ENCODE measurements at places on chromosomes 11 and 22. TPM values are rescaled to one million over a fixed set of nuclear protein-coding genes. Genes with fewer than 3 reads are reported as not detected.
A peak's percentile ranks its signal among the peaks of the same experiment; 100 is the strongest.

The SCARF2 gene
- 36.2 TPM for total RNA-seq

DNA sequence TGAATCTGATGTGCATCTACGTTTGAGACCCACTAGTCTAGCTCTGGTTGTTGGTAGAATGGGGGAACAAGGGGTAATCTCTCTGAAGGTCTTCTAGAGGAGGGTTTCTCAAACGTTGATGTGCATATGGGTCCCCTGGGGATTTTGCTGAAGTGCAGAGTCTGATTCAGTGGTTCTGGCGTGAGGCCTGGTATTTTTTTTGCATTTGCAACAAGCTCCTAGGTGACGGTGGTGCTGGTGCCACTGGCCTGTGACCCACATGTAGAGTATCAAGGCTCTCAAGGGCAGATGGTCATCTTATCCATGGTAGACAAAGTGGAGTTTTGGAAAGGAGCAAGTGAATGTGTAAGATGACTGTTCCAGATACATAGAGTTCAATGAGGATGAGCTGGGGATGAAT, 97.1 kb downstream of the CEP164 start:
- H3K27ac ChIP-seq, result no peak overlapping the region
- peaks cover 6% of the 10 kb centered on the region for H3K4me1 ChIP-seq
- H3K27me3 ChIP-seq, result no peaks in the 10 kb centered on the region
- DNase-seq, result no peak

DNA sequence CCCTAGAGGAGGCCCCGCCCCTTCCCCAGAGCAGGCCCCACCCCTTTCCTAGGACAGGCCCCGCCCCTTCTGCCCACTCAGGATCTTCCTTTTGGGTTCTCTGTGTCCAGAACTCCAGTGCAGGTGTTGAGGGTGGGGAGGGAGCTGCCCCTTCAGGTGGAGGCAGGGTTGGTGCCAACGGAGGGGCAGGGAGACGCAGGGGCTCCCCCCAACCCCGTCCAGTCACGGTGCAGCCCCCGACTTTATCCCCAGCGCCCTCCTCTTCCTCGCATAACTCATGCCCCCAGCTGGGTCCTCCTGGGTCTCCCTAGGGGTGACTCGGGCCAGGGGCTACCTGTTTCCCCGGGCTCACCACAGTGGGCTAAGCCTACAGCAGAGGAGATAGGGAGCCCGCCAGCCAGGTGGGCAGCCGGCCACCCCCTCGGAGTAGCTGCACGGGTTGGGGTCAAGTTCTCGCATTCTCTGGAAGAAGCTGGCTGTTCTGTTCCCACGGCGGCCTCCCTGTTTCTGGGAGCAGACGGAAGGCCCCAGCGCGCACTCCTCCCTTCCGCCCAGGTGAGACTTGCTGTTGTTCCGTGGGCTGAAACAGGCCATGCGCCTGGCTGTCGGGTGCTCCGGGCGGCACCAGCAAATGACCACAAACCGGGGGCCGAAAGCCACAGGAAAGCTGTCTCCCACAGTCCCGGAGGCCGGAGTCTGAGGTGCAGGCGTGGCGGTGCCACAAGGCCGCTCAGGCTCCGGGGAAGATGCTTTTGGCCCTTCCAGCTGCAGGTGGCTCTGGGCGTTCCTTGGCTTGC, 38.9 kb downstream of the MUC2 start:
- no peaks in the 10 kb centered on the region for H3K36me3 ChIP-seq
- H3K4me1 ChIP-seq, result no peaks in the 10 kb centered on the region
- peak; percentile 3 for DNase-seq
- no peak overlapping the region for H3K27ac ChIP-seq

DNA sequence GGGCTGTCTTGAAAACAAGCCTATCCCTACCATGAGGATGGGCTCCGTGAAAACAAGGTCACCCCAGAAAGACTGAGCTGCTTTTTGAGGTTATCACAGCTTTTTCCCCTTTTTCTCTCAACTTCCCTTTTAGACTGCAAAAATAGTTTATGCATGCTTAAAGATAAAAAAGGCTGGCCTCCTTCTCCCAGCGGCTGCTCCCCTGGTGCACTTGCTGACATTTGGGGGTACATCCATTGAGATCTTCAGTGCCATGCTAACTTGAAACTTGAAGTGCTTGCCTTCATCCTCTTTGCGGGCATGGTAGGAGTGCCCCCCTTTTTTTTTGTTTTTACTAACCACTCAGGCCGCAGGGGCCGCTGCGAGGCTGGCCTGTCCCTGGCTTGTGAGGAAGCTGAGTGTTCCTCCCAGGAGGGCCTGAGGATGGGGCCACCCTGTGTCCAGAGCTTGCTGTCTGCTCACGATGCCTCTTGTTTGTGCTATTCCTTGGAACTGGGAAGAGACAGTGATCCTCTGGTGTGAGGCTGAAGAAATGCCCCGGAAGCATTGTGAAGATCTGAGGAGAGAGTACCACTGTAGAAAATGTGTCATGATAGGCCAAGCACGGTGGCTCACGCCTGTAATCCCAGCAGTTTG, 2.2 kb downstream of the TANGO2 start:
- no peak overlapping the region for H3K4me3 ChIP-seq
- H3K36me3 ChIP-seq, result no peaks in the 10 kb centered on the region
- H3K4me1 ChIP-seq, result peaks cover 11% of the 10 kb centered on the region
- H3K27ac ChIP-seq, result no peak overlapping the region
- DNase-seq, result no peak

The PDE3B gene
- total RNA-seq, result 1.2 TPM

- no peak for DNase-seq
- no peaks in the 10 kb centered on the region for H3K36me3 ChIP-seq
- H3K4me1 ChIP-seq, result no peaks in the 10 kb centered on the region
- H3K4me3 ChIP-seq, result no peak overlapping the region
- no peak overlapping the region for H3K27ac ChIP-seq
- H3K27me3 ChIP-seq, result no peaks in the 10 kb centered on the region
Observed at GRCh38 chr11:77121096-77121640, 6.9 kb upstream of the MYO7A start.

DNA sequence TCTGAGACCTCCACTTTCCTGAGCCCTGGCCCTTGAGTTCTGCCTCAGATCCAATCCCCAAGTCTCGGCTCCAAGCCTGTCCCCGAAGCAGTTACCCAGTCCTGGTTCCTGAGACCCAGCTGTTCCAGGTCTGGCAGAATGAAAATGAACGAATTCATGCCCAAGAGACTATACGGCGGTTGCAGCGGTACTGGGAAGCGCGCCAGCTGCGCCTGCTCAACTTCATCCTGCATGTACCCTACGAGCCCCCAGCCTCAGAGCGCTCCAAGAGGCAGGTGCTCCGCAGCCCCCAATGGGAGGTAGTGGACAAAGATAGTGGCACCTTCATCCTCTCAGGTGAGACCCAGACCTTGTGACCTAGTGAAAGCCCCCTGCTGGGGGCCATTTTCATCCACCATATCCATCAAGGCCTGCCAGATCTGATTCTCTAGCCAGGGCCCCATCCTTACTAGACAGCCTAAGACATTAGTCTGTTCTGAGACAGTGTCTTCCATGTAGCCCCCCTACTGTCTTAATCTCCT, 42.7 kb downstream of the DNHD1 start:
- H3K27ac ChIP-seq, result no peak overlapping the region
- no peak overlapping the region for H3K4me3 ChIP-seq
- no peaks in the 10 kb centered on the region for H3K36me3 ChIP-seq

DNA sequence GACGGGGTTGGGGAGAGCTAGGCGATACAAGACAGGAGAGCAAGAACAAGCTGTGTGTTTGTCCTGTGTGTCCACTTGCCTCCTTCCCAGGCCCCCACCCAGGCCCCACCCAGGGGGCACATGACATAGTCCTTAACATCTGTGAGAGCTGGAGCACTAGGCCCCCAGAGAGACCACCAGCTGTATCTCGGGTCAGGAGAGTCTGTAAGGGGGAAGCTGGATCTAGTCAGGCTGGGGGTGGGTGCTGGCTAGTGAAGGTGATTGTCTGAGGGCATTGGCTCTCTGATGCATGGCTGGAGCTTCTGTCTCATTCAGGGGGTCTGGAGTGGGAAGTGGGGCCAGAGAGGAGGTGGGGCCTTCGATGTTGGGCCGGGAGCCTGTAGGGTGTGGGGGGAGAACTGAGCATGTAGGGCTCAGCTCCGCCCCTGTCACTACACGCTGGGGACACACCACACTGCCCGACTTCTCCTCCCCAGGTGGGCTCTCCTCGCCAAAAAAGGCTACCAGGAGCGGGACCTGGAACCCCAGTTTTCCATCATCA, 571 bp downstream of the P2RX6 start:
- H3K4me1 ChIP-seq, result peaks cover 6% of the 10 kb centered on the region
- DNase-seq, result peak; percentile 20
- peak overlapping the region; percentile 83 for H3K27ac ChIP-seq
- H3K4me3 ChIP-seq, result no peak overlapping the region

The C11orf97 gene
- 0.35 TPM for total RNA-seq

DNA sequence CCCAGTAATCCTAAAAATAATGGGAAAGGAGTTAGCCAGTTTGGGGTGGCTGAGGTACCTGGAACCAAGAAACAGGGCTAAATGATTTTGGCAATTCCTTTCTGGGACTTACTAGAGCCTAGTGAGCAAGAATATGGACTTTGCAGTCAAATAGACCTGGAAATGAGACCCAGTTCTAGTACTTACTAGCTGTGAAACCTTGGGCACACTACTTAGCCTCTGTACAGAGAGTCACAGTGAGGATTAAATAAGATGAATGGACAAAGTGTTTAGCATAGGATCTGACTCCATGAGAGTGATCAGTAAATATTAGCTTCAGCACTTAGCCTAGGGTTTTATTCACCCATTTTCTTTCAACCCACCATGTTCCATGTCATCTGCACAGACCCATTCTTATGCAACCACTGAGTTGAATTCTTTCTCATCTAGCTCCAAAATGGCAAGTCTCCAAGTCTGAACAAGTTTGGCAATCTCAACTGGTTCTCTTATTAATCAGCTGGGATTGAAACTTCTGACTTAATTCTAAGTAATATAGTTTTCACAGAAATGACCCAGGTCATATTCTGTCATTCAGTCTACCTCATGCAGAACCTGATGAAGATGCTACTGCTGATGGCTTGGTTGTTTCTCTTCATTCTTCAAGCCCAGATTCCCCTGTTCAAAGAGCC, 15.0 kb upstream of the SORL1 start:
- no peak overlapping the region for H3K4me3 ChIP-seq
- no peaks in the 10 kb centered on the region for H3K36me3 ChIP-seq
- no peak for DNase-seq
- no peaks in the 10 kb centered on the region for H3K27me3 ChIP-seq

DNA sequence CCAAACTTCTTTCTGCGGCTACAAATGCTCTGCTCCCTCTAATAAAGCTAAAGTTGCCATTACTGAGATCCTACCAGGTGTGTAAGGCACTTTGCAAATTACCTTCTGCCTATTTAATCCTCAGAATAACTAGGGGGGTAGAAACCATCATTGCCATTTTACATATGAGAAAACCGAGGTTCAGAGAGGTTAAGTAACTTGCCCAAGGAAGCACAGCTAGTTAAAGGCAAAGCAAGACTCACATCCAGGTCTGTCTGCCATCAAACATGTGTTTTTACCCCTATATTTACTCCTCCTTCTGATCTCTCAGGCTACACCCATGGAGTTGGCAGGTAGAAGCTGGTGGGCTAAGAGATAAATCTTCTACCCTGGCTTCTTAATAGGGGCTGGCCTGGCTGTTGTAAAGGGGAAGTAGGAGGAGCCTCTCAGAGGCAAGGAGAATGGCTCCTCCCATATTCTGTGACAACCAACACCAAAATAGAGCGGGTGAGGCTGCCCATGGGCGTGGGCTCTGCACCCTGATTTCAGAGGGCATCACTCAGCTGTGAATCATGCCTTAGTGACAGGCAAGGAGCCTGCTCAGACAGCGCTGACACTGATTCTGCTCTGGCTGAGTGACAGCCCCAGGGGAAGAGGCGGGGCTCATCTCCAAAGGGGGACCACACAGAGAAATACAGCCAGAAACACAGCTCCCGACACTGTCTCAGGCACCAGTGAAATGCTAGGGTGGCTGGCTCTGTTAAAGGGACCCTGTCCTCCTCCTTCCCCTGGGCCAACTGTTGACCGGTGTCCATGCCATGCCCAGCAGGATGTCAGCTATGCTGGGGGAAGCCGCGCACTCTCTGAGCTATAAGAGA, 106.8 kb downstream of the ABTB2 start:
- H3K36me3 ChIP-seq, result no peaks in the 10 kb centered on the region
- no peak overlapping the region for H3K27ac ChIP-seq
- H3K27me3 ChIP-seq, result no peaks in the 10 kb centered on the region
- H3K4me1 ChIP-seq, result no peaks in the 10 kb centered on the region

DNA sequence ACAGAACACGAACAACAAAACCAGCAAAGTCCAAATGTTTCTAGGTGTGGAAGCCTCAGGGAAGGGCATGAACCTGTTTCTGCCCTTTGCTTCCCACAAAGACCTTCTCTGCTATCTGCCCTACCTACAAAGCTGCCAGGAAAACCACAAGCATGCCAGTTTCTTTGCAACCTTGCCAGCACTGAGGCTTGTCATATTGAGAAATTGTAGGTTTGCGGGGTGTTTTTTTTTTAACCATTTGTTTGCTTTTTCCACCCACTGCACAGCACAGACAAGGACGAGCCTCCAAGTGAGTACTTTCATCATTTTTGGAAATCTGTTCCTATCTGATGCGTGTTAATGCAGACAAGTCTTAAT, 12.8 kb downstream of the PARVG start:
- no peak overlapping the region for H3K4me3 ChIP-seq
- no peak overlapping the region for H3K27ac ChIP-seq
- H3K27me3 ChIP-seq, result no peaks in the 10 kb centered on the region
- no peak for DNase-seq
- H3K36me3 ChIP-seq, result no peaks in the 10 kb centered on the region

- H3K27me3 ChIP-seq, result no peaks in the 10 kb centered on the region
- no peaks in the 10 kb centered on the region for H3K4me1 ChIP-seq
- H3K36me3 ChIP-seq, result no peaks in the 10 kb centered on the region
- H3K4me3 ChIP-seq, result no peak overlapping the region
- H3K27ac ChIP-seq, result no peak overlapping the region
Observed at GRCh38 chr11:48055292-48056132, 75.2 kb downstream of the PTPRJ start.

GRCh38 chr11:131656179-131656838, 285.9 kb downstream of the NTM start:
- H3K4me1 ChIP-seq, result no peaks in the 10 kb centered on the region
- no peak for DNase-seq

GRCh38 chr11:92977401-92977800, 8.0 kb downstream of the MTNR1B start:
- no peak for DNase-seq
- H3K4me3 ChIP-seq, result no peak overlapping the region
- no peaks in the 10 kb centered on the region for H3K27me3 ChIP-seq
- H3K27ac ChIP-seq, result no peak overlapping the region

DNA sequence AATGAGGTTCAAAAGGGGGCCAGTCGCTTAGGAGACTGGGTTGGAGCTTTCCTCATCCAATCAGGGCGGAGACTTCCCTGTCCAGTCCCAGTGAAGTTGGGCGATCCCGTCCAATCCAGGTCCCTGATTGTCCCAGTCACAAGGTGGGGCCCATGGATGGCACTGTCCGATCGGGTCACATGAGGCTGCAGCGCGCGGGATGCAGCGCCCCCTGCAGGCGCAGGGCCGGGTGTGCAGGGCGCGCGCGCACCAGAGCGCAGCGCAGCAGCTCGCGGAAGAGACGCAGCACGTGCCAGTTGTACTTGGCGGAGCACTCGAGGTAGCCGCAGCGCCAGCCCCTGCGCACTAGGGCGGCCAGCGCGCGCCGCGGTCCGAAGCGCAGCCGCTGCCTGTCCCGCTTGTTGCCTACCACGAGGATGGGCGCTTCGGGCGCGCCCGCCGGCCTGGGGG, 2.3 kb downstream of the RASL10A start:
- H3K36me3 ChIP-seq, result no peaks in the 10 kb centered on the region
- no peak for DNase-seq
- no peak overlapping the region for H3K4me3 ChIP-seq

The TNNT3 gene
- 5.7 TPM for total RNA-seq

Data from ovary (tissue), 10 donors.